Posterior cingulate gyrus (tissue), 11 donors: ENCODE measurements at places on chromosomes 6 and 20.

DNA sequence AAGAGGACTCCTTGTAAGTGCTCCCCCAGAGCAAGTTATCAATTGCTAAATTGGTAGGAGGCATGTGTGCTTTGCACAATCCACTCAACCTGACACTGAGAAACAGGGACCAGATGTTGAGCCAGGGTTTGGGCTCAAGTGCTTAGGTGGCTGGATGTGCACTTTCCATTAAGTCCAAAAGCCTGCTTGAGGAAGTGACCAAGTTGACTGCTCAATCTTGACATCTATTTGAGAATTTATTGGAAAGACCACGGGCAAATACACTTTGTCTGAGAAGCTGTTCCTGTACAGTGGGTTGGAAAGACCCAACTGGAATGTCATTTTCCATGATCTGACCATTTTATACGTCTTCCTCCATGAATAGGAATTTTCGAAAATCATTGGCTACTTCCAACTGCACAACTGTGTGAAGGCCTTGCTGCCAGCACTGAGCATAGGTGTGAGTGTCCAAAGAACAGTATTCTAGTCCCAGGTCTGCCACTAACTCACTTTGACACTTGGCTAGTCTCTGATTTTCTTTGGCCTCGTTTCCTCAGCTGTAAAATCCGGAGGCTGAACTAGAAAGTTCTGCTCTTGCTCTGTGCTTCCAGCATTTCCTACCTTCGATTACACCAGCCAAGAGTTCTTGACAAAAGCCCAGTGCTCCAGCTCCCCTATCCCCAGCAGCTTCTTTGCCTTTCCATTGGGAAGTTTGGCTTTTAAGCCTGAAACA is 186.9 kb upstream of the ECI2 start:
- no peak for DNase-seq

GRCh38 chr6:131733376-131734016 is 22.7 kb upstream of the CTAGE9 start:
- peak; percentile 62 for DNase-seq

- no peak for DNase-seq
Observed at GRCh38 chr6:54879188-54879985, 32.8 kb downstream of the FAM83B start.

DNA sequence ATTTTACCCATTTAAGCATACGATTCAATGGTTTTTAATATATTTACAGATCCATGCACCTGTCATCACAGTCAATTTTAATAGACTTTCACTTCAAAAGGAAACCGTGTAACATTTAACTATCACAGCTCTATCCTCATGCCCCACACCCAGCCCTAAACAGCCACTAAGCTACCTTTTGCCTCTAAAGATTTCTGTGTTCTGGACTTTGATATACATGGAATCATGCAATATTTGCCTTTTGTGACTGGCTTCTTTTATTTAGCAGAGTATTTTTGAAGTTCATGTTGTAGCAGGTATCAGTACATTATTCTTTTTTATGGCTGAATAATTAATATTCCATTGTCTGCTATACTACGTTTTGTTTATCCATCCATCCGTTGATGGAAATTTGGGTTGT is 50.3 kb upstream of the STX16 start:
- no peak for DNase-seq

DNA sequence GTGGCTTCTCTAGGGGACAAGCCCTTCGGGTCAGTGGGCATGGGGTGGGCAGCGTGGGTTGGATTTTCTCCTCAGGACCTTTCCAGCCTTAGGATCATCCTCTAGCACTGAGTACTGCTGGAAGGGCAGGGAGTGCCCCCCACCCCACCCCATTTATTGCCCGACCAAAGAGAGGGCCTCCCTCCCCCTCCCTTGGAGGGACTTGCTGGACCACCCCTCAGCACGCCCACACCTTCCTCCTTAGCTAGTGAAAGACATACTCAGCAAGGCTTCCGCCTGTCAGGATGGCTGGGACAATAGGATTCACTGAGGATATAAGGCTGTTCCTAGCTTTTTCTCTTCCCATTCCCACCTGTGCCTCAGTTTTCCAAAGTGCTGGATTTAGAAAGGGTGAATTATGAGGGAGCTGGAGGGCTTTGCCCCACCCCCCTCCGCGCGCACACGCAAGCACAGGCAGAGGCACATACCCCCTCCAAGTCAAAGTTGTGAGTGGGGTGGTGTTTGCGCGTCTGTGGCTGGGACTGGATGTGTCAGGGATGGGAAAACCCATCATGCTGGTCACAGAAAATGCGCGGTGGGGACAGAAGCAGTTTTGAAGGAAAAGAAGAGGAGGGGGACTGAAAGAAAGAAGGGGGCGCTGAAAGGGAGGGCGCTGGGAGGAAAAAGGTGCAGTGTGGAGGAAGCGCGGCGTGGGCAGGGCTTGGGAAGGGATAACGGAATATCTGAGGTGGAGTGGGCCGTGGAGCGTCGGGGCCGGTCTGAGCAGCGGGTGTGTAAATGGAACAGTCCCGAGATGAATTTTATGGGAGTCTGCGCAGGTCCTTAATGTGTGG is 693 bp upstream of the SLC29A1 start:
- DNase-seq, result peak; percentile 84

- DNase-seq, result no peak
Observed at GRCh38 chr20:42138729-42139128, 520.6 kb upstream of the CHD6 start.

GRCh38 chr20:12966468-12967085 is 42.2 kb upstream of the SPTLC3 start:
- no peak for DNase-seq

DNA sequence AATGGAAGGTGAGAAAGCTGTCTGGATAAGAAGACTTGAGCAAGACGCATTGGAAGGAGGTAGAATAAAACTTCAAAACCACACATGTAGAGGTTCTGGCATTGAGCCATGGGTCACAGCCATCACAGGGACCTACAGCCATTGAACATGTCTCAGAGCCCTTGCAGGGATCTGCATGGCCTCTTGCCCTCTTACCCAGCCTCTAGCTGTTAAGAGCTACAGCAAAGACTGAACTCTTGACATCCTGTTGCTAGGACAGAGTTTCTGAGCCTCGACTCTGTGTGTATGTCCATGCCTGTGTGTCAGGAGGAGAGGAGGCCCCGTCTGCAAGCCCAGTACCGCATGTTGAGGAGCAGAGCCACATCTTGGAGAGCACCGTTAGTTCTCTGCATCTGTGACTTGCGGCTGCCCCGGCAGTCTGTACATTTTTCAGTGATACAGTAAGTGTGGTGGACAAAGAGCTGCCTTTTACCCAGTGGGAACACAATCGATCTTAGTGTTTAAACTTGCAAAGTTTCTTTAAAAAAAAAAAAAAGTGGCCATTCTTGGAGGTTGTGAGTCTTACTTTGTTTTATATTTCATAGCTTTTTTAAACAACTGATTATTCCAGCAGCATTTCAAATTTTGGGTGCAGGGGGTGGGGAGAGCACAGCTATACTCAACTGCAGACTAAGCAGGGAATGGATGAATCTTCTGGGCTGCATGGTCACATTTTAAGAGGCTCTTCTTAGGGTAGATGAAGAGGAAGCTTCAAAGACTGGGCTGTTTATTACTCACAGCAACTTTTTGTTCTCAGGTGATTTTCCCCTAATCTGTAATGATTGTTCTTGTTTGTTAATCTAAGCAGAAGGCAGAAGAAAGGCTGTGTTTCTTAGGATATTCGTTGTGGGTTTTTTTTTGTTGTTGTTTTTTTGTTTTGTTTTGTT is 88.5 kb downstream of the TBC1D7 start:
- DNase-seq, result no peak

DNA sequence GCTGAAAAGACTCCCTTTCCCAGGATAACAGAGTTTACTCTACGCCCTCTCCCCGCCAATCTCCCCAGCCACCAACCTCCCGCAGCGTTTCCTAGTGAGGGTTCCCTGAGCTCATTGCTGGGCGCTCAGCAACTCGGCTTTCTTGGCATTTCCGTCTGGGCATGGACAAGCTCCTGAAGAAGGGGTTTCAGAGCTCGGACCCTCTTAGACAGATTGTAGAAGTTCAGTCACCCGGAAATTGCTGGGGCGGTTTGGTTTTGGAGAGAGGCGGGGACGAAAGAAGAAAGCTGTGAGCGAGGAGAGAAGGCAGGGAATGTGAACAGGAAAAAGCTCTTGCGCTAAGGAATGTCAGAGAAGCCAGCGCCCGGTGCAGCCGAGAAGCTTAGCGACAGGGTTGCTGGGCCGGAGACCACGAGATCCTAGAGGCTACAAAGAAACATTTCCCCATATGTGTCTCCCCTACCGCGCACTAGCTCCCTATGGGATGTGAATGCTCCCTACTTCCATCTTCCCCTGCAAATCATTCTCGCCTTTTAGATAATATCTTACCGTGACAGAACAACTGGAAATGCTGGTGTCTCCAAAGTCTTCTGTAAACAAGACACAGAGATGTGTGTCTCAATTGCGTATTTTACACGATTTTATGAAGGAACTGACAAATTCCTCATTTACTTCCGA is 15.8 kb downstream of the POM121L2 start:
- DNase-seq, result no peak

GRCh38 chr6:126923807-126924206 is 194.7 kb upstream of the RSPO3 start:
- DNase-seq, result no peak

DNA sequence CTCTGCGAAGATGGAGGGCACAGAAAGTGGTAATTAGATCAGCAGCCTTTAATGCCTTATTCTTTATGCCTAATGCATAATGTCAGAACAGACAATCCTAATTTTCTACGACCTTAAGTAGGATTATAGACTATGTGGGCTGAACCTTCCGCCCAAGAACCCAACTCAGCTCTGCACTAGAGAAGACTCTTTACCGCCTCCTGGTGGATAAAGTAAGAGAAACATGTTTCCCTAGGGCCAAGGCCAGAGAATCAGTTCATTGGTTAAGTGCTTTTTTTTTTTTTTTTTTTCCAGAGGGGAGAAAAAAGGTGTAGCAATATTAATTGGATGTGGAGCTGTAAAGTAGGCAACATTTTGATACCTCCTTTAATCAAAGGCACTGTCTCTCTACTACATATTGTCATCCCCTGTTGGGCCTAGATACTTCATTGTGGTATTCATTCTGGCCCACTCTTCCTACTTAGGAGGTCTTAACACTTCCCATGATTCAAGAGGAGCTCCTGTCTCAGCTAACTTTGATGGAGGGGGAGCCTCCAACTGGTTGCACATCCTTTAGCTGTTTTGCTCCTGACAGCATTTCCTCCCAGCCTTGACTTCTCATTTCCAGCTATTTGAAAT is 124.9 kb upstream of the NRN1 start:
- no peak for DNase-seq

- DNase-seq, result no peak
Observed at GRCh38 chr20:44419131-44419844, 56.4 kb upstream of the TTPAL start.

- DNase-seq, result no peak
Observed at GRCh38 chr20:10646886-10647420, 26.8 kb downstream of the JAG1 start.

DNA sequence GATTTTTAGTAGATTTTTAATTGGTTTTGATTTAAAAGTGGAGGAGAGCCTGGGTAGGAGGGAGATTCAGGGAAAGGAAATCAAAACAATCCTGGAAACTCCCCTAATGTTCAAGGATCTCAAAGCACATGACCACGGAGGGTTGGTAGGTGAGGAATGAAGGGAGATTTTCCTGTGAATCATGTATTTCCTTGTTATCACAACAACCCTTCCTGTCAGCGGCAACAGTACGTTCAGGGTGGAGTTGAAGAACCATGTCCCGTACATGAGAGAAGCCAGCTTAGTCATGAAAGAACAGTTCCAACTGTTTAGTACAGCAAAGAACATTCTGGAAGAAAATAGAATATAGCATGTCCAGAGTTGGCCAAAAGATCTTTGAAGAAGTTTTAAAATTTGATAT is 79.4 kb upstream of the SCAF8 start:
- no peak for DNase-seq

DNA sequence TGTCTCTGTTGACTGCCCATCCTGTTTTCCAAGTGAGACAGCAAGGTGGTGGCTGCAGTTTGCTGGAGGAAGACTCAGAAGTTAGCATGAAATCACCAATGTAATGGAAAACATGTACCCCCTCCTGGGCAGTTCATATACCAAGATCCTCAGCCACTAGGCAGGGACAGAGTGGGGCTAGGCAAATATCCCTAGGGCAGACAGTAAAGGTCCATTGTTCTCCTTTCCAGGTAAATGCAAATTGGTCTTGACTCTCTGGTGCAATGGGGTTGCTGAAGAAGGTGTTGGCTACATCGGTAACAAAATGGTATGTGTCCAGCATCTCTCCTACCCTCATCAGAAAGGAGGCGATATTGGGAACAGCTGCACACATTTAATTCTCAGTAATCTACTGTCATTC is 233.6 kb upstream of the SOX4 start:
- no peak for DNase-seq
